ENCODE measurements at places on chromosomes 5 and 9.

GRCh38 chr9:1535051-1535450 is 480.1 kb upstream of the SMARCA2 start:
- DNase-seq = no peak

GRCh38 chr5:1330847-1331831 is 13.8 kb downstream of the CLPTM1L start:
- DNase-seq = no peak

GRCh38 chr5:156221816-156222215 is 105.1 kb upstream of the SGCD start:
- DNase-seq = no peak

GRCh38 chr9:127574072-127574993 is 37.7 kb upstream of the STXBP1 start:
- DNase-seq = no peak

DNA sequence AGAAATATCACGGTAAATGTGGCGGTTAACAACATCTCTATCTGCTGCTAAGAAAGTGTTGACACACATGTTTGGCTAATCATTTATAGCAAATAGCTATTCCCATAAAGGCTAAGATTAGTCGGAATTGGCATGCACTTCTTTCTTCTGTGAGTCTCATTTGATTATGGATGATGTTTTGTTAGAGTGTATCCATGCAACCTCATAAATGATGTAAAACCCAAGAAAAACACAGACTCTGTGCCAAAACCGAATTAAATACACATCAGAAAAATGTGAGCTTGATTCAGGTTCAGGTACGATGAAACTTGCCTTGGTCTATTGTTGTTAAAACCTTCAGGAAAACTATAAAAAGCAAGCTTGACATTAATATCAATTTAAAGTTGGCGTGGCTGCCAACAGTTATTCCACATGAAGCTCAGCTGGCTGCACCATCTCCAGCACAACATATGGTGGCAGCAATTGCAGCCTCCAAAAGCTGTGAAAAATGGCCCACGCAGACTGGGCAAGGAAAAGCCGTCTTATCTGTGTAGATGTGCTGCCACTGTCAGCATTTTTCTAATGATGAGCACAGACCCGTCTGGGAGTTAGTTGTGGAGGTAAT is 41.1 kb upstream of the ICE1 start:
- no peak for DNase-seq

DNA sequence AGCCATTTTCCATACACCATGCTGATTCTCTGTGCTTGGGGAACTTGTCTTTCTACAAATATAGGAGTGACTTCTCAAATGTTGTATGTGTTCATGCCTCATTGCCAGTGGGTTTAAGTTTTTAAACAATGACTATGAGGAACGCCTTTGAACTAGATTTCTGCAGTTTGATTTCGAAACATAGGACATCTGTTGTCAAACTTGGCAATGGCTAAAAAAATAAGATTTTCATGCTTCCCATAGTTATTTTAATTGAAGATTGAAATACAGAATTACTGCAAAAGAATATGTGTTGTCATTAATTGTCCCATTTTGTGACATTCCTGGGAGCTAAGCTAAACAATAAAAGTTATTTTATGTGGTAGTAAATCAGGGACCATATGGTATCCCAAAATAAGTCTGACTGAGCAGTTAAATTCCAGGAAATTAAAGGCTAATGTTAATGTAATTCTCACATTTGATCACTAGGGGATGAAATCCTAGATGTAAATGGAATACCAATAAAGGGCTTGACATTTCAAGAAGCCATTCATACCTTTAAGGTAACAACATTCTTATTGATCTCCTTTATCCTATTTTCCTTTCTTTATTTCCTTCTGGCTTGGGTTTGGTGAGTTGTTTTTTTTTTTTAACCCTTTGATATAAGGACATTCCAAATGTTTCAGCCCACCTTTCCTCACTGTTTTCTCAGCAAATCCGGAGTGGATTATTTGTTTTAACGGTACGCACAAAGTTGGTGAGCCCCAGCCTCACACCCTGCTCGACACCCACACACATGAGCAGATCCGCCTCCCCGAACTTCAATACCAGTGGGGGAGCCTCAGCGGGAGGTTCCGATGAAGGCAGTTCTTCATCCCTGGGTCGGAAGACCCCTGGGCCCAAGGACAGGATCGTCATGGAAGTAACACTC is 116.7 kb downstream of the GOLPH3 start:
- DNase-seq = no peak

DNA sequence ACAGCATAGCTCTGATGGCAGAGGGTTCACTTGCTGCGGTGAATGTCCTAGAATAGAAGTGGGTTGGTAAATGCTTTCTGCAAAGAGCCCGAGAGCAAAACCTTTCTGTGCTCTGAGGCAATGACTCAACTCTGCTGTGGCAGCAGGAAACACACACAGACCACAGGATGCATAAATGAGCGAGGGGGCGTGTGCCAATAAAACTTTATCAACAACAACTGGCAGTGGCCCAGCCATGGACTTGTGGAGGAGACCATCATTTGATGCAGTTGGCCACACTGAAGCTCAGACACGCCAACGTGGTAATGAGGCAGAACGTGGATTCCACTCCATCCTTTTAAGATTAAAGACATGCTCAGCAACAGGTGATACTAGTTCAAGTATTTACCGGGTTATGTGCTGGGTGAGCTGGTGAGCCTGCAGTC is 6.8 kb downstream of the MRPL36 start:
- no peak for DNase-seq

DNA sequence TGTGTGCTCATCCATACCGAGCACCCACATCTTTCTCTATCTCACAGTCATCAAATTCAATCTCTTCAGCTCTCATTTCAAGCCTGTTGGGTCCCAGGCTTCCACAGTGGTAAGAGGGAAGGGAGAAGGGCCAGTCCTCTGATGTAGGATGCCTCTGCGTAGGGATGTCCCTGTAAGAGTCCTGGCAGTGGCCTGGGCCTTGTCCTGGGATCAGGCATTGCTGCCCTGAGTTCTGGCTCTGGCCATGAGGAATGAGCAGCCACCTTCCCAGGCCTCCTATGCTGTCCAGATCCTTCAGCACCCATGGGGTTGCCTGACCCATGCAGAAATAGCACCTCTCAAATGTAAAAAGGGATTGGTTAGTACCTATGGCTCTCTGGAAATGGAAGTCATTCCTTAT is 121.2 kb downstream of the EFNA5 start:
- DNase-seq = no peak

DNA sequence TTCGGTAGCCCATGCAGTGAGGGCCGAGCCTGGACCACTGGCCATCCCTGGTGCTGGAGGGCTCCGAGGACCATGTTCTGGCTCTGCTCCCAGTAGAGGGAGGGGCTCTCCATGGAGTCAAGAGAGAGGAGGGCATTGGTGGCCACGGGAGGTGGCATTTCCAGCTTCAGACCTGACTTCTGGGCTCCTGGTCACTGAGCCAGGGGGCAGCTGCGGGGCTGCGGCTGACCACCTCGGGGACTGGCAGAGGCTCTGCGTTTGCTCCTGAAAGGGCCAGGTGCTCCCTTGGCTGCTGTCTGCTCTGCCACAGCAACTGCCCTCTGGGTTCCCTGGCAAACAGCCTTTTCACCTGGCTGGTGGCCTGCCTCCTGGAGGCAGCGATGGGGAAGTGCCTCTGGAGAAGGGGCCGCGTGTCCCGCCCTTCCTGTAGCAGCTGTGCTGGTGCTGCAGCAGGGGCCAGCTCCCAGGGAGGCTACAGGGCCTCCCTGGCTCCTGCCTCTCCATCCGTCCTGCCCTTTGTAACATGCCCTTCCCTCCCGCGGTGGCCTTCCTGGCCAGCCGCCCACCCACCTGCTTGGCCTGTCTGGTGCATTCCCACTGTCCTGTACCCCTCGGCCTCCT is 144.6 kb downstream of the CACNA1B start:
- DNase-seq = no peak

DNA sequence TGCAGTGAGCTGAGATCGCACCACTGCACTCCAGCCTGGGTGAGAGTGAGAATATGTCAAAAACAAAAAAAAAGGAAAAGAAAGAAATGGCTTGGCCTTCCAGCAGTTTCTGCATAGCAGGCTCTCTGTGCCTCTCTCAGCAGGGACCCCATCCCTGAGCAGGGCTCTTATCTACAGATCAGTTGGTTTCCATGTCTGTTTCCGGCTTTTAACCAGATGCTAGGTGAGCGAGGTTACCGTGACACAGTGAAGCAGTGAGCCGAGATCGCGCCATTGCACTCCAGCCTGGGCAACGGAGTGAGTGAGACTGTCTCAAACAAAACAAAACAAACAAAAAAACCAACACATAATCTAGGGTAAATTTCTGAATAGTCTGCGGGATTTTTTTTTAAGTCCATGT is 51.4 kb downstream of the COL5A1 start:
- no peak for DNase-seq

- no peak for DNase-seq
Observed at GRCh38 chr9:110880189-110880588, 158.1 kb downstream of the LPAR1 start.

DNA sequence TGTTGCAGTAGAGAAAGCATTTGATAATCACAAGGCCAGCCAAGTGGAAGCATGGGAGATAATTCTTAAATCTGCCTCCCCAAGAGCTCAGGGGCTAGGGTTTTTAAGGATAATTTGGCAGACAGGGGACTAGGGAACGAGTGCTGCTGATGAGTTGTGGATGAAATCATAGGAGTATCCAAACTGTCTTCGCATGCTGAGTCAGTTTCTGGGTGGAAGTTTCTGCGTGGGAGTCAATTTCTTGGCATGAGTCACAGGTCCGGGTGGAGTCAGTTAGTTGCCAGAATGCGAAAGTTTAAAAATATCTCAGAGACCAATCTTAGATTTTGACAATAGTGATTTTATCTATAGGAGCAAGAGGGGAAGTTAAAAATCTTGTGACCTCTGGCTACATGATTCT is 112.6 kb downstream of the TMC1 start:
- no peak for DNase-seq

GRCh38 chr5:135456238-135457099 is 4.3 kb upstream of the TIFAB start:
- no peak for DNase-seq

- DNase-seq = peak; percentile 79
Observed at GRCh38 chr5:1974501-1975405, 92.0 kb upstream of the IRX4 start.

- no peak for DNase-seq
Observed at GRCh38 chr9:87336914-87337333, 160.7 kb upstream of the DAPK1 start.

- DNase-seq = no peak
Observed at GRCh38 chr5:129653057-129653375, 94.9 kb upstream of the MINAR2 start.

DNA sequence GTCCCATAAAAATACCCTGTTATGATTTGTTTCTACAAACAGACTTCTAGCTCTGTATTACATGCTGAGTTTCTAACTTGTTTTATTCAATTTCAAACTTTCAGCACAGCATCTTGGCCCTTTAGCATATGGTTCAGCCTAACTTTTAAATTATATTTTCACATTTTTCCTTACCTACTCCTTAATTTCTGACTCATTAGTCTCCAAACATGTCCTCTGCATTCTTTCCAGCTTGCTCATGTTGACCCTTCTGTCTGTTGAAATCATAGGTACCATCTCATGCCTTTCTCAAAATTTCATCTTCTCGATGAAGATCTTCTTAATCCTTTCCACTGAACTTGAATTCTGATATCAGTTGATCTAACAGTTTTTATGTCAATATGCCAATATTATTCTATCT is 200.9 kb upstream of the RIOK2 start:
- DNase-seq = no peak

DNA sequence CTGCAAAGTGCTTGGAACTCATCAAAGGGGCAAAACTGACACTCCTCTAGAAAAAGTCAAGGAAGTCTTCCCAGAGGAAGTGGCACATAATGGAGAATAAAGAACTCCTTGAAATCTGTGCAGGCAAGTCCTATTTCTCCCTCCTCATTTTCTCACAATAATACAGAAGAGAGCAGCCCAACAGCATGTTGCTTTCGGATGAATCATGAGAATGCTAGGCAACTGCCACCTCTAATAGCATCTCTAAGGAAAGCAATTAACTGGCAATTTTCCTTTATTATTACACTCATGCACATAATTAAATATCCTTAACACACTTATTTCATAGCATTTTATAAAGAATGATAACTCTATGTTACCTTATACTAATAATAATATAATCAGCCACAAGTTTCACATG is 122.2 kb upstream of the PTGER4 start:
- DNase-seq = no peak

GRCh38 chr5:3604501-3604900 is 8.9 kb downstream of the IRX1 start:
- DNase-seq = no peak

GRCh38 chr9:11663913-11664312 is 1029.3 kb upstream of the TYRP1 start:
- no peak for DNase-seq

- no peak for DNase-seq
Observed at GRCh38 chr9:18493451-18493993, 19.6 kb downstream of the ADAMTSL1 start.

- DNase-seq = no peak
Observed at GRCh38 chr5:55903121-55903701, 52.1 kb downstream of the IL31RA start.

- no peak for DNase-seq
Observed at GRCh38 chr5:143251190-143251589, 152.3 kb downstream of the NR3C1 start.

GRCh38 chr5:57493034-57493433 is 10.4 kb upstream of the ACTBL2 start:
- no peak for DNase-seq

GRCh38 chr5:119385136-119385535 is 29.3 kb downstream of the TNFAIP8 start:
- DNase-seq = no peak

DNA sequence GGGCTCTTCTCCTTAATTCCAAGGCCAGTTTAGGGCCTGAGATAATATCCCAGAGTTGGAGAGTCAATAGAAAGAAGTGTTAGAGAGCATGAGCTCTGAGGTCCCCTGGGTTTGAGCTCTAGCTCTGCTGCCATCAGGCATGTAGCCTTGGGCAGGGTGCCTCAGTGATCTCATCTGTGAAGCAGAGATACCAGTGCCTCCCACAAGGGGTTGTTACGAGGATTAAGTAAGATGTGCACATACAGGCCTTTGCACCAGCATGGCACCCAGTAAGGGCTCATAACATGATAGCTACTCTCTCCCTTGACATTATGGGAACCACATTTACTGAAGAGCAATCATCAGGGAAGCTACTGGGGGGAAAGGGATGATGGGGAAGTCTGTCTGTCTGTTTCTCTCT is 265.7 kb downstream of the HSPA4 start:
- no peak for DNase-seq

DNA sequence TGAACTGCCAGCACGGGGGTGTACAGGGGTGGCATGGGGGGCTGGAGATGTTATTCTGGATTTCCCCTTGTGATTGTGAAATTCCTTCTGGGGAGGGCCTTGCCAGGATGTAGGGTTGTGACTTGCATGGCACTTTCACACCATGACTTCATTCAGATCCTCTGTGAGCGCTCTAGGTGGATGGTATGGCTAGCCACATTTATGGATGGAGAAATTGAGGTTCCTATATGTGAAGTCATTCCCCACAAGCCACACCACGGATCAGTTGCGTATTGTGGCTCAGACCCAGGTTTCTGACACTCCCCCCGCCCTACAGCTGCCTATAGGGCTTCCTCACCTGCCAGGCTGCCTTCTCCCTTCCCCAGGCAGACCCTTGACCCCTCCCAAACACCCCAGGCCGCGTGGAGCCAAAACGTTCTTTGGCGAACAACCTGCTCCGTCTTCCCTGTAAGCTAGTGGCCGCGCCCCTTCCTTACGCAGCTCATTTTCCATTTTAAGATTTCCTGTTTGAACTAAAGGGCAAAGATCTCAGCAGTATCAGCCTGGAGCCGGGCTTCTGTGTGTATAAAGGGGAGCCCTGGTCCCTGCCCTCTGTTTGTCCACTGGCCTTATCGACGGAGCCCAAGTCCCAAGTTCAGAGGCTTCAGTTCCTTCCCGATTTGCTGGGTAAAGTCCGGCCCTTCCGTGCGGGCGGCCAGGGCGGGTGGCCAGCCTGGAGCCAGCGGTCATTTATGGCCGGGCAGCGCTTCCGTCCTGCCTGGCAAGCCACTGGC is 97.8 kb upstream of the KLF4 start:
- DNase-seq = no peak
